Stromal cell of bone marrow (primary cell): ENCODE measurements at places on chromosomes 12 and 14.

DNA sequence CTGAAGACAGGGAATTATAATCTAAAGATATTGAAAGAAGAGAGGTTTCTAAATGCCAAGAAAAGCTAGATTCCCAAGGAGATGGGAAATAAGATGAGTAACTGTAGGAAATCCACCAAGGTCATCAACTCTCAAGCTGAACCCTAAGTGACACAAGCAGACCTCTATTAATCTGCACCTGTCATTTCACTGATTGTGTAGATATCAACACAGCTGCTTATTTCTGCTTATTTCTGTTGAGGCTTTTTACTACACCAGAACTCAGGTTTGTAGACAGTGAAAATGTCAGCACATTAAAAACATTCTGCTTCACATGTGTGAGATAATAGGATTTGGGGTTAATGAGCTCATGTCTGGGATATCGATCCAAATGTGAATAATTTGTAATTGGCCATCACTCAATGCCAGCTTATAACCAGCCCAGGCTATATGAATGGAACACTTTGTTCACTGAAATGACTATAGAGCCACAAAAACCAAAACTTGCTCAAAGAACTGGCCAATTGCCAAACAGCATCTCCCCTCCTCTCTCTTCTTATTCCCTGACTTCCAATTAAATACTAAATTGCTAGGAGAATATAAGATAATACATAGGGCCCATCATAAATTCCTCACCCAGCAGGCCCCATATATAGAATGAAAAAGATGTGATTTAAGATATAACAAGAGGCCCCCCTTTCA, 188.7 kb upstream of the ARID2 start:
- DNase-seq = no peak

DNA sequence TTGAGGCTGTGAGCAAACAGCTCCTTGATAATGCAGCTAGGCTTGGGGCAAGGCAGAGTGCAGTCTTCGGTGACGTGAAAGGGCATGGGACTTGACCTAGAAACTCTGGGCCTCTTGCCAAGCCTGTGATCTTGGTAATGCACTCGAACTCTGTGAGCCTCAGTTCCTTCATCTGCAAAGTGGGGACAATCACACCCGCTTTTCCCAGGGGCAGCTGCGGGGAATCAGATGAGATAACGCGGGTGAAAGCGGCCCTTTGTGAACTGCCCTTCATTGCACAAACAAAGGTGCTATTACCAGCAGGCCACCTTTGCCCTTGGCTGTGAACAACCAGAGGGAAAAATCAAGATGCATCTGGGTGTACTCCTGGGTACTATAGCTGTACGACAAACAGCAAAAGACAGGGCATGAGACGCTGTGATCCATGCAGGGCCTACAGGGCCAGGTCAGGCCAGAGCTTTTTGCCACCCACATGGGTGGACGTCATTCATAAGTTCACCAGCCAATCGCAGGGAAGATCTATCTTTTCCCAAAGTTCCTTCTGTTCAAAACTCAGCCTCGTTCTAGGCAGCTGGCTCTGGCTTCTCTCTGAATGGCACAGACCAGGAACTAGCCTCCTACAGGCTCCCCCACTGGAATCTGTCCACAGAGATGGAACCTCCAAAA, 3.2 kb downstream of the MSI1 start:
- DNase-seq = no peak

DNA sequence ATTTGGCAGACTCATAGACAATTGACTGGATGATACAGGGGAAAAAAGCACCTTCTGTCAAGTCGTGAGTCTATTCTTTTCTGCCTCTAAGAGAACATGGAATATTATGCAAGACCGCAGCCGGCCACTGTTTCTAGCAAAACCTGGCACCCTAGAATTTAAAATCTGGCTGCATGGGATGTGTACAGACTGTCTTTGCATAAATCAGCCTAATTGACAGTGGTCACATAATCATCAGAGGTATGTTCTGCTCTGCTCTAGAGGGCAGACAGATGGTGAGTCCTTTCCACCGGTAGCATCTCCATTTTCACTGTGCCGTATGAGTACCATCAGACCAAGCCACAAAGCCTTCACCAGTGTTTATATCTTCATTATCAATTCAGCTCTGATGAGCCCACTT, 80.6 kb downstream of the KCNK10 start:
- DNase-seq = no peak

DNA sequence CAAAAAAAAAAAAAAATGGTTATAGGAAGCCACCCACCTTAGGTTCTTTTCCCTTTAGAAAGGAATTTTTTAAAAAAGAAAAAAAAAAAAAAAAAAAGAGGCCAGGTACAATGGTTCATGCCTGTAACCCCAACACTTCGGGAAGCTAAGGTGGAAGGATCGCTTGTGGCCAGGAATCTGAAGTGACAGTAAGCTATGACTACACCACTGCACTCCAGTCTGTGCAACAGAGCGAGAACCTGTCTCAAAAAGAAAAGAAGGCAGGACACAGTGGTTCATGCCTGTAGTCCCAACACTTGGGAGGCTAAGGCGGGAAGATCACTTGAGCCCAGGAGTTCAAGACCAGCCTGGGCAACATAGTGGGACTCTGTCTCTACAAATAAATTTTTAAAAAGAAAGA, 36.0 kb downstream of the SPTLC2 start:
- DNase-seq = no peak

DNA sequence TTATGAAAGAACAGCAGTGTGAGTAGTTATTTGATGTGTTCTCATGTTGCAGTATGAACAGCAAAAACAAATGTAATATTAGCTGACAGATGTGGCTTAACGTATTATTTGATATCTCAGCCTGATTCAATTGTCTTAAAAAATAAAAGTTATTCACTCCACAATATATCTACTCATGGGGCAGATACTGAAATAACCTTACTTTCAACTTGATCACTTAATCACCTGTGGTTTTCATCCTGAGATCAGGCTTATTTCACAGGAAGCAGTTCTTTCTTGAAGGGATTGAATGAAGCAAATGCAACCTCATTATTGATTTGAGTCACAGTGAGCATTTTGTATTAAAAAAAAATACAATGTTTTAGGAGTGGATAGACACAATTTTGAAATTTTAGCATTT, 90.3 kb downstream of the AKAP6 start:
- no peak for DNase-seq

DNA sequence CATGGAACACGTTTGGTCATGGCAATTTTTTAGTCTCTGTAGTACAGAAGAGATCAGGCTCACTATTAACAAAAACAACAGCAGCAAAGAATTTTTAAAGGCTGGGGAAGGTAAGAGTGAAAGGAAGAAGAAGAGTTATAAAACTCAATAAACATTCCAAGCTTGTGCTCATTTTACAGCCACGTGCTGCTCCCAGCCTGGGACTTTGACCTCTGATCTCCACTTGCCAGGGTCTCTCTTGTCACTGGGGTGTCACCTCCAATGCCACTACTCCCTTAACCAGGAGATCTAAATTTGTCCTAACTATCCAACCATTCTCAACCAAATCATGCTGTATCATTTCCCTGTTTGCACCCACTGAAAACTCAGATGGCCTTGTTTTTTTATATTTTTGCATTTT, 605.1 kb downstream of the VRK1 start:
- no peak for DNase-seq

GRCh38 chr12:13435235-13435933, 238.9 kb downstream of the EMP1 start:
- DNase-seq = no peak

GRCh38 chr14:25086821-25087396, 37.0 kb upstream of the STXBP6 start:
- DNase-seq = no peak

GRCh38 chr12:11568762-11569478, 80.6 kb upstream of the ETV6 start:
- no peak for DNase-seq

- no peak for DNase-seq
Measured at GRCh38 chr12:54662026-54662425, 13.9 kb upstream of the DCD start.

DNA sequence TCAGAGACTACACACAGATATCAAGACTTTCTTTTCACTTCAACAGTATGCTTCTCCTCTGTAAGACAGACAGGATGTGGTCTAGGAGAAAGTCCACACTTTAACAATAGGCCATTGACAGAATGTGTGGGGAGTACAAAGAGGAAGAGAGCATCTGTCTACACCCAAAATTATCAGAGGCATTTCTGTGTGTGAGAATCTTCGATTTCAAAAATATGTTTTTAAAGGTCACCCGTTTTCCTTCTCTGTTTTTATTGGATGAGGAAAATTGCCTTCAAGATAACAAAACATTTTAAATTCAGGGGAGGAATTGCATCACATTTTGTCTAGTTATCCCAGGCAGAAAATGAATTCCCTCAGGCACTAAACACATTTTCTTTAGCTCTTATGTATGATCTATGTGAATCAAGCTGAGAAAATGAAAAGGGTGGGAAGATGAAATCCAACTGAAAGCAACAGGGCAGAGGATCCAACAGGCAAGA, 16.4 kb downstream of the NAV3 start:
- DNase-seq = peak; percentile 41

DNA sequence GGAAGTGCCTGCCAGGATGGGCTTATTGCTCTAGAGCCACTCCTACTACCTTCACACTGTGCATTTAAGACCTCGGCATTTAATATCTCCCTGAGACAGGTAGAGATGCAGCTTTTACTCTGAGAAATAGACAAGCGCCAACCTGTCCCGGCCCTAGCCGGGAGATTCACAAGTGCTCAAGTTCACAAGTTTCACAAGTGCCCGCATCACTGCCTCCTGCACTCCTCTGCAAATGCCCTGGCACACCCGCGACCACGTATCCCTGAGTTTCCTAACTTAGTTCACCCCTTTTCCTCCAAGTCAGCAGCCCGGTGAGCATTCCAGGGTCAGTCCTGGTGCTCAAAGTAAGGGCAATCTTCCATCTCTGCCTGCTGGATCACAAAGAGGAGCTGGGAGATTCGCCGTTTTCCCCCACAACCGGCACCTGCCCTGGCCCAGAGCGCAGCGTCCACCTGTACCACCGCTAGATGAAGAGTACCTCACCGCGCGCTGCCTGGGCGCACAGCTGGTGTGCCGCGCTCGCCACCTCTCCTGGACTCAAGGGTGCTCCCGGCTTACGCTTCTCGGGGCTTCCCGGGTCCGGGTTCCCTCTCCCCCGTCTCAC, 5.0 kb upstream of the SLC38A4 start:
- no peak for DNase-seq

- peak; percentile 12 for DNase-seq
Measured at GRCh38 chr12:109539508-109539907, 33.8 kb downstream of the MMAB start.

DNA sequence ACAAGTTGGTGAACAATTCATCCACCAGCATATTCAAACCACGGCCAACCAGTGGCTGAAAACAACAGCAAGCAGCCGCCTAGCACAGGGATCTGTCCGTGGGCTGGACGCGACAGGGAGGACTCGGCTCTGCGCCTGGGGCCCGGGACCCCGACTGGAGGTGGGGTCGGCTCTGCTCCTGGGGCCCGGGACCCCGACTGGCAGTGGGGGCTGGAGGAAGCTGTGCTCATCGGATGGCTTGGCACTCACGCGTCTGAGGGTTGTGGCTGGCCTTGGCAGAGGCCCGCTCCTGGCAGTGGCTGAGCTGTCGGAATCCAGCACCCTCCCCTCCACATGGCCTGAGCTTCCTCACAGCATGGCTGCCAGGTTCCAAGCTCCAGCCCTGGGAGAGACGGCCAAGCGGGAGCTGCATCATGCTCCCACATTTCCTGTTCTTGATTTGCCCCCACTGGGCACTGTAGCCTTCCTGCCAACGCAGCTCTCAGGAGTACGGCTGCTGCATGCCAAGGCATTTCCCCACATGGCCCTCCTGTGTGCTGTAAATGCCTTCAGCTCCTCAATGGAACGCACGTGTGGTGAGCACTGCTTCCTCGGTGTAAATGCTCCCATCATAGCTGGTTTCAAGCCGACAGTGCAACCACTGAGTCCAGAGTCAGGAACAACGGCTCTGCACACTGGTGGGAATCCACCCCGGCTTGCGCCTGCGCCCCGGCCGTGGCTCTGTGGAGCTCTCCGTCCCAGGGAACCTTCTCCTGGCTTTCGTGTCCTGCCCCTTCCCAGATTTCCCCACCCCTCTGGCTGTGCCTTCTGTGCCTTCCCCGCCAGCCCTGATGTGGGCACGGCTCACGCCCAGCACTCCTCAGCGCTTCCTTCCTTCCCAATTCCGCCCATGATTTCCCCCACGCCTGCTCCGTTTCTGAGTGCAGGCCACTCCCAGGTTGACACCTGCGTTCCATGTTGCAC, 7.3 kb upstream of the GALNT9 start:
- no peak for DNase-seq

DNA sequence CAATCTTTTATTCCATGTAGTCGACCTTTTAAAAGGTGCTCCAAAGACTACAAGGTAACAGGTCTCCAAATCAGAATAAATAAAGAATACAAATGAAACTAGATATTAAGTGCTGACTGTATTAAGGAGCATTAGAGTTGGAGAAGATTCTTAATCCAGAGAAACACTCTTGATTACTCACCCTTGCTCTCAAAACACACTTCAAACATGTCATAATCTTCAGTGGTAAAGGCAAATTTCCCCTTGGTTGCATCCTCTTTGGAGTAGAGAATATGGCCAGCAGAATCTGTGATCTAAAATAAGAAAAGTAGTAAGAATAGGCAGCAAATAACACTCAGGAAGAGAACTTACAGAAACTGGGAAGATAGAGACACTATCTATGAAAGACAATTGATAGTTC, 24.6 kb downstream of the TMED10 start:
- no peak for DNase-seq

- no peak for DNase-seq
Measured at GRCh38 chr12:104083769-104084475, 19.6 kb downstream of the HCFC2 start.

GRCh38 chr12:1350934-1351240, 243.5 kb downstream of the FBXL14 start:
- no peak for DNase-seq

GRCh38 chr12:50665609-50666008, 98.3 kb upstream of the ATF1 start:
- DNase-seq = no peak

DNA sequence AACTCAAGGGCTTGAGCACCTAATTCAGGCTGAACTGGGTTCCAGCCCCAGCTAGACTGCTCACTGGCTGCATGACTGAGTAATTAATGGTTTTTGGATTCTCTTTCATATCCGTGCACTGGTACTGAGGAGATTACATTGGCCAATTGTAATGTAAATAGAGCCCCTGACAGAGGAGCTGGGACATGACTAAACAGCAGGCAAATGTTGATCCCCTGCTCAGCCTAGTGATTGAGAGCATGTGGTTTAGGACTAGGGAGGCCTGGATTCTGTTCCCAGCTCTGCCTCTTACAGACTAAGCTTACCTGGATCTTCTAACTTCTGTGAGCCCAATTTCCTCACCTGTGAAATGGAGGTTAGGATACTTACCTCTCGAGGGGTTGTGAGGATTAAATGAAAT, 204.3 kb downstream of the ESR2 start:
- no peak for DNase-seq

GRCh38 chr12:25458047-25458552, 95.0 kb downstream of the LMNTD1 start:
- peak; percentile 97 for DNase-seq

GRCh38 chr12:65648461-65648860, 175.8 kb upstream of the HMGA2 start:
- DNase-seq = no peak

GRCh38 chr12:117143008-117143532, 43.9 kb upstream of the TESC start:
- DNase-seq = no peak

- no peak for DNase-seq
Measured at GRCh38 chr14:95541932-95542930, 7.4 kb downstream of the GLRX5 start.
